ENCODE measurements at places on chromosomes 1 and 21.

GRCh38 chr1:52192436-52192835 lies 50.5 kb downstream of the ZFYVE9 start:
- DNase-seq: no peak

DNA sequence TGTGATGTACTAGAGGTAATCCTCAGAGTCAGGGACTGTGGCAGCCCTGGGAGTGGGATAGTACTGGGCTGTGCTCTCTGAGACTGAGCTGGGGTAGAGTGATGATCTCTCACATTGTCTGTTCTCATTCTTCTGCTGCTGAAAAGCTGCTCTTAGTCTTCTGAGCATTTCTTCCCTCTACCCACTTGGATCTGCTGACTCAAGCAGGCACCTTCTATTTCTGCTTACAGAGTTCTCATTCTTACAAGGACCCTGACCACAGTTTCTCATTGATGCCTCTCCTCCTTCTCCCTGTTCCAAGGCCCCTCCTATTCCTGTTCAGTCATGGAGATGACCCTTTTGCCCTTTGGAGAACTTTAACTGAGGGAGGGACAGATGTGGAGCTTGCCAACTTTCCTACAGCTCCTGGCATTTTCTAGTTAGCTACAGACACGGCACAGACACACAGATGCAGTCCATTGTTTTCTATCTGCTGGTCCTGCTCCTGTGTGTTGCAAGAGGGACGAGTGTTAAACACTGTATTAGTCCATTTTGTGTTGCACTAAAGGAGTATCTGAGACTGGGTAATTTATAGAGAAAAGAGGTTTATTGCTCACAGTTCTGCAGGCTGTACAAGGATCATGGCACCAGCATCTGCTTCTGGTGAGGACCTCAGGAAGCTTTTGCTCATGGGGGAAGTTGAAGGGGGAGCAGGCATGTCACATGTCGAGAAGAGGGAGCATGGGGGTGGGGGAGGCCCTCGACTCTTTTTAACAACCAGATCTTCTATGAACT lies 12.3 kb downstream of the MAPKAPK2 start:
- DNase-seq: no peak

DNA sequence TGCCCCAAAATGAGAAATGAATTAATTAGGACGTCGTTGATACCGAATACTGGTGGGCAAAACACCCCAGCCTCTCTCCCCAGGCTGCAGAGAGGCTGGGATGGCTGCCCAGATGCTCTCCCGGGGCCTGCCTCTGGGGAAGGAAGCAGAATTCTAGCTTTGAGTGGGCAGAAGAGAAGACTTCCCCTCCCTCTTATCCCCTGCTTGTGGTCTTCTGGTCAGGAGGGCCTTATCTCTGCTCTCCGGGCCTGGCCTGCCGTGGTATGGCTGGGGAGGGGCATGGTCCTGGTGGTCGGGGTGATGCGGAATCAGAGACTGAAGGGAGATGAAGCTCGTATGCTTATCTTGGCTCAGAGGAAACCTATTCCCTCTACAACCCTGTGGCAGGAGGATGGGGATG lies 9.8 kb upstream of the CSF3R start:
- DNase-seq: no peak

- no peak for DNase-seq
Measured at GRCh38 chr1:172838680-172839313, 179.9 kb downstream of the FASLG start.

DNA sequence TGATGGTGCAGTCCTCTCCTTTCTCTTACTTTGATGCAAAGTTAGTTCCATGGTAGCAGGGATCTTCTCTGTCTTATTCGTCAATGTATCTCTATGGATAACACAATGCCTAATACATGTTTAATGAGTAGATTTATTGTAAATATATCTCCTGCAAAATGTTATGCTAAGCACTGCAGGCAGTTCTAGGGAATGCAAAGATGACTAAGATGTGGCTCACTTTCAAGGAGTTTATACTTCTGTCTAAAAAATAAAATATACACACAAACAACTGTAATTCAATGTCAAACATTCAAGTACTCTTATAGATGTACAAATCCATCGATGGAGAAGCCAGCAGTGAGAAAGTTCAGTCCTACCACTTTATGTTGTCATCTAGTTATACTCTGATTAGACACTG lies 194.3 kb downstream of the KCTD3 start:
- no peak for DNase-seq

- no peak for DNase-seq
Measured at GRCh38 chr1:1080122-1080757, 6.1 kb upstream of the RNF223 start.

GRCh38 chr1:223006371-223006770 lies 136.7 kb downstream of the TLR5 start:
- no peak for DNase-seq

DNA sequence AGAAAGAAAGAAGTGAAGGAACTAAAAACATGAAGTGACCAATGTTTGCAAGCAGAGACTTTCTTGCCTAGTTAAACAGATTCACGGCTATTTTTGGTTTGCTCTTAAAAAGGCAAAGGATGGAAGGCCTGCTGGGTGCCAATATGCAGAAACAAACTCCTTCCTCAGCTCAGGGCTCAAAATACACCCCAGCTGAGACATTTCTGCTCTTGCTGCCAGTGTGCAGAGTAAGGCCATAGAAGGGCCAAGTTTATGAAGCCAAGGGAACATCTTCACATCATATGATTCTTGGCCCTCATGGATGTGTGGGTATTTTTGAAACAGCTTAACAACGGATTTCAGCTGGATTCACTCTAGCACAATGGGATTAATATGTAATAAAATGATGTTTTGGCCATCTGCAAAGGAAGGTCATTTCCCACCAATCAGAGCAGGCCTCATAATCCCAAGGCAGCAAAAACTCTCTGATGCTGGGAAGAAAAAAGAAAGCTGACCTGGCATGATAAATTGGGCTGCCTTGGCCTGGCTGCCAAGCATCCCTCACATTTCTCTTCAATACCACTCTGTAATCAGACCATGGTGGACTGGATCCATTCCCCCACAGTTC lies 70.7 kb downstream of the CAPZB start:
- DNase-seq: no peak

GRCh38 chr1:246350745-246351144 lies 156.3 kb downstream of the SMYD3 start:
- DNase-seq: no peak

DNA sequence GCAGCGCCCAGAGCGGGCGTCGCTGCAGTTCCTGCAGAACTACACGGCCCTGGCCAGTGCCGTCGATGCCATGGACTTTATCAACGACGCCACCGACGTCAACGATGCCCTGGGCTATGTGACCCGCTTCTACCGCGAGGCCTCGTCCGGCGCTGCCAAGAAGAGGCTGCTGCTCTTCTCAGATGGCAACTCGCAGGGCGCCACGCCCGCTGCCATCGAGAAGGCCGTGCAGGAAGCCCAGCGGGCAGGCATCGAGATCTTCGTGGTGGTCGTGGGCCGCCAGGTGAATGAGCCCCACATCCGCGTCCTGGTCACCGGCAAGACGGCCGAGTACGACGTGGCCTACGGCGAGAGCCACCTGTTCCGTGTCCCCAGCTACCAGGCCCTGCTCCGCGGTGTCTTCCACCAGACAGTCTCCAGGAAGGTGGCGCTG lies 22.0 kb downstream of the COL6A1 start:
- DNase-seq: no peak

DNA sequence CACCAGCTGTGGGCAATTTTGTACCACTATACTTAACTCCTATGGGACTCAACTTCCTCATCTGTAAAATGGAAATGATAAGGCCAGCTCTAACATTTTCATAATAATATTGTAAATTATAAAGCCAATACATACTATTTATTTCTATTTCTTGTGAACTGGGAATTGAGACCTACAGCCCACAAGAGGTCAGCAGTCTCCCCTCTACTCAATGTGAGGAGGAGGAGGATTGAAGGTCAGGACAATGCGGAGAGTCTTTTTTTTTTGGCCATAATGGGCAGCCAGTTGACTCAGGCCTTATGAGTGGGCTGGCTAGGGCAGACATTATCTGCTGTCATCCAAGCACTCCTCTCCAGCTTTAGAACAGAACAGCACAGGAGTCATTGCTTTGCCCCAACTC lies 90.5 kb downstream of the NUF2 start:
- DNase-seq: no peak

DNA sequence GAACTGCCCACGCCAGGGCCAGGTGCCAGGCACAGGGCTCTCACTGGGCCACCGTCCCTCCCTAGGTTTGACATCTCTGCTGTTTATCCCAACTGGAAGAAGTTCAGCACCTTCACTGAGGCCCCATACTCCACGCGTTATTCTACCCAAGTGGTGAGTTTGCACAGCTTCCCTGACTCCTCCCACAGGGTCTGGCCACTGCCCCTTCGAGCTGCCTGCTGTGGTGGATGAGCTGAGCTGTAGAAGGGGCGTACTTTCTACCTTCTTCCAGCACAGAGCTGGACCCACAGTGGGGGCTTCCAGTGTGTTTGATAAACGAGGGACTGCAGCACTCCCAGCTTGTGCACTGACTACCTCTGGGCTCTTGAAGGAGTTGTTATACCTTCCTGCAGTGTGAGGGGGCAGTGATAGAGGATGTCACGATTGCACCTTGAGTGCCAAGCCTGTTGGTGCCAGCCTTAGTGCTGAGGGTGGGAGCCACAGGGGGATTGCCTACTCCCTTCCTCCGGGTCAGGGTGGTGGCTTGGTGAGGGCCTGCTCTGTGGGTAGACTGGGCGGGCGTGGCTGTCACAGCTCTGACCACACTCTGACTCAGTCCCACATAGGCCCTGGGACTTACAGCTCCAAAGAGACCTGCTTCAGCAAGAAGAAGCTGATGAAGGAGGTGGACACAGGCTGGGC lies 5.9 kb upstream of the TTC22 start:
- no peak for DNase-seq

DNA sequence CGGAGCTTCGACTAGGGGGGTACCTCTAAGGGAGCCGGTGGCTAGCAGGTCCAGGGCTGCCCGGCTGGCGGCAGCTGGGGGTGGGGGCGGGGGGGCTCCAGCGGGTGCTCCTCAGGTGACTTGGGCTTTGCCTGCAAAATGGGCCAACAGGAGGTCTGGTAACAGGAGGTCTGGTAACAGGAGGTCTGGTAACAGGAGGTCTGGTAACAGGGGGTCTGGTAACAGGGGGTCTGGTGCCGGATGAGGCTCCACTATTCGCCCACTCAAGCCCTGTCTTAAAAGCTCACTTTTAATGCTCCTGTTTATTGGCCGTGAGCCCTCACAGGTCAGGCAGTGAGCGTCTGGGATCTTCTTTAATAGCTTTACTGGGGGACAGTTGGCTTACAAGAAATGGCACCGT lies 40.4 kb upstream of the ACTRT2 start:
- DNase-seq: no peak

DNA sequence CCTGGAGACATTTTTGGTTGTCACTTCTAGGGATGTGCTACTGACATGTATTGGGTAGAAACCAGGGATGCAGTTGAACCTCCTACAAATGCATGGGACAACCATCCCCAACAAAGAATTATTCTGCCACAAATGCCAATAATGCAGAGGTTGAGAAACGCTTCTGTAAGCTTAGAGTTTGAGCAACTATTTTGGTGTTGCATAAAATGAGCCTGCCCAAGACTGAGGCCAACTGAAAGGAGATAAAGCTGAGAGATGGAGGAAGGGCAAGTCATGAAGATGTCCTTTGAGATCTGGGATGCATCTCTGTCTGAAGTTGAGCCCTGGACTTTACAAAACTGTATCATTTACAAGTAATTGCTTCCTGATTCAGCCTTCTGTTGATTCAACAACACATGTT lies 106.9 kb downstream of the KCNJ15 start:
- no peak for DNase-seq

GRCh38 chr1:3070309-3070643 lies 1.3 kb downstream of the PRDM16 start:
- DNase-seq: no peak

DNA sequence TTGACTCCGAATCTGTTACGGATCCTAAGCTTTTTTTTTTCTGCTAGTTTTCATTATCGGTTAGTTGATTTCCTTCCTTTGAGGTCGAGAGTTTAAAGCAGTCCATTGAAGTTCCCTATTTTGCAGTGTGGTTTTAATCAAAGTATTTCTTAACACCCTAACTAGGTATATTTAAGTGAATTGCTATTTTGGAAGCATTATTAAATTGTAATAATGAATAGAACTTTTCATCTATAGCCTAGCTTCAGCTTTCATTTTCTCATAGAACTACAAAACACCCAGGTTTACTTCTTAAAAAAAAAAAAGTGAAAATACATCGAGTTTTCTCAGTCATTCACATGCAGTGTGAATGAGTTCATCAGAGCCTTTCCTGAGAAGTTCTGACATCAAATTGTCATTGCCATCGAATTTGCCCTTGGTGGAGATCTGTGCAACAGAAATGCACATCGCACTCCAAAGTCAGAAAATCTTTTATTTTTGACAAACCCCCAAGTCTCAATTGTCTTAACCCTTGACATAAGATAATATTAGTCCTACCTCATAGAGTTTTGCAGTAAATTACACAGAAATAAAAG lies 1.1 kb upstream of the LBR start:
- no peak for DNase-seq

DNA sequence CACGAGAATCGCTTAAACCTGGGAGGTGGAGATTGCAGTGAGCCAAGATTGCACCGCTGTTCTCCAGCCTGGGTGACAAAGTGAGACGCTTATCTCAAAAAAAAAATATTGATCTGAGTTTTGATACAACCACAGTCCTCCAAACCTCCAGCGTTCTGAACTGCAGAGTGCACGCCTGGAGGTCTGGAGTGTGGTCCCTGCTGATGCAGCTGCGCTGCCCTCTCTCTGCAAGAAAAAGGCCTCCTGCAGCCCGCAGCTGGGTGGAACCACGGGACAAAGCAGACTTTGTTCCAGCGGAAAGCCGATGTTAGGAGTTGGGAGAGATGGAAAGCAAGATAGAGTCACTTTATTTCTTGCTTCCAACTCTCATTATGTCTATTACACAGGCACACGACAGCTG lies 144.9 kb upstream of the SOD1 start:
- DNase-seq: no peak

DNA sequence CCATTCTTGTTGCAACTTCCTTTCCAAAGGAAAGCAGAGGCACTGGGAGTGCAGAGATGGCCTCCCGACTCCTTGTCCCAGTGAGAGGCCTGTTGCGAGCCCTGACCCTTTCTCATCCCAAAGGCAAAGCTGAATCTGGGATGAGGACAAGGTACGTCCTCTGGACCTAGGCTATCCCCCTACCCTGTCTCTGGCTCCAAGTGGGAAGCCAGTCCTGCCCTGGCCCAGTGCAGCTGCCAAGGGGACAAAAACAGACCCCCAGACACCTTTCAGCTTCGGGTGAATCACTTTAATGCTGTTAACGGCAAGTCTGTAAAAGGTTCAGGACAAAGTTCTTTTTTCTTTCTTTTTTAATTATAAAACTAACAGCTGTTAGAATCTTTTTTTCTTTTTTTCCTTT lies 2.5 kb downstream of the TSSK3 start:
- no peak for DNase-seq

DNA sequence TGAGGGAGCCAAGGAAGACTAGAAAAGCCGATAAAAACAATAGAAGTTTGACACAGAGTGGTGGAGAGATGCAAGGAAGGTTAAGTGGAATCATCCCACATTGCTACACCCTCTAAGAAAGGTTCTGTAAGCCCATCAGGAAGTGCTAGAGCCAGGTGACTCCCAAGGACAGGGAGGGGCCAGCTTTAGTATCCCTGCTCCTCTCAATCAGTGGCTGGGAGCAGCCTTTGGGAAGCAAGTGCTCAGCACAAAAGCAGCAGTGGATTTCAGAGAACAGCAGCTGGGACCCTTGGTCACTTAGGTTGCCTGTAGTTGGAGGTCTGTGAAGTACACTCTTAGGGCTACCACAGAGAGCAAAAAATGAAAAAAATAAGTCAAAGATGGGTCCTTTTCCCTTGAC lies 42.5 kb downstream of the NME7 start:
- no peak for DNase-seq
